HFFc6 (cell line): ENCODE measurements at places on chromosomes 2 and 18.

- DNase-seq, result no peak
These were observed 57.2 kb downstream of the INPP4A start for GRCh38 chr2:98501876-98502275.

DNA sequence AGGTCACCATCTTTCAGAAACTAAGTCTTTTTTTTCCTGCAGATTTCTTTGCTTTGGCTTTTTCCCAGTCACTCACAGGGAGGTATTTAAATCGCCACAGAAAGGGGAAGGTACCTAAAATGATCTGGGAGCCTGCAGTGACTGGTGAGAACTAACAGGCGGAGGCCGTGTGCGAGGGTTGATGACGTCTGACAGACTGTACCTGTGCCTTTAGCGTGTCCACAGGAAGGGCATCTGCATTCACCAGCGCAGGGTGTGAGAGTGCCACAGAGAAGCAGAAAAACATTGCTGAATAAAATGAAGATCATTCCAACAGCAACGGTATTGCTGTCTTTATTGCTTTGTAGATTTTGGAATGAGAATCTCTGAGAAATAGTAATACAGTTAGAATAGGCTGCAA is 5.7 kb downstream of the CTDP1 start:
- DNase-seq, result no peak

GRCh38 chr18:75810516-75810915 is 383.0 kb upstream of the SMIM21 start:
- DNase-seq, result no peak

DNA sequence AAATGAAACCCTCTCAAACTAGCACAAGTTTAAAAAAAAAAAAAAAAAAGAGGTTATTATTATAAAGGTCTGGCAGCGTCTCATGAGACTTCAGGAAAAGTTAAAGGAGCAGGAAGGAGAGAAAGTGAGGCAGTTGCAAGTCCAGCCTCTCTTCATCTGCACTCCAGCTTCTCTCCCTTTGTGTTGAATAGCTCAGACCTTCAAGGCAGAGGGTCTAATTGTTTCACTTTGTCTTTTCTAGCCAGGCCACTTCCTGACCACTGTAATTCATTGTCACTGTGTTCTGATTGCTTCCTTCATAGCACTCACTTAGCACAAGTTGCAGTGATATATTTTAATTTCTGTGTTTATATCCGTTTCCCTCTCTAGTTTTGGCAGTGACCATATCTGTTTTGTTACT is 99.9 kb downstream of the SPATS2L start:
- no peak for DNase-seq

DNA sequence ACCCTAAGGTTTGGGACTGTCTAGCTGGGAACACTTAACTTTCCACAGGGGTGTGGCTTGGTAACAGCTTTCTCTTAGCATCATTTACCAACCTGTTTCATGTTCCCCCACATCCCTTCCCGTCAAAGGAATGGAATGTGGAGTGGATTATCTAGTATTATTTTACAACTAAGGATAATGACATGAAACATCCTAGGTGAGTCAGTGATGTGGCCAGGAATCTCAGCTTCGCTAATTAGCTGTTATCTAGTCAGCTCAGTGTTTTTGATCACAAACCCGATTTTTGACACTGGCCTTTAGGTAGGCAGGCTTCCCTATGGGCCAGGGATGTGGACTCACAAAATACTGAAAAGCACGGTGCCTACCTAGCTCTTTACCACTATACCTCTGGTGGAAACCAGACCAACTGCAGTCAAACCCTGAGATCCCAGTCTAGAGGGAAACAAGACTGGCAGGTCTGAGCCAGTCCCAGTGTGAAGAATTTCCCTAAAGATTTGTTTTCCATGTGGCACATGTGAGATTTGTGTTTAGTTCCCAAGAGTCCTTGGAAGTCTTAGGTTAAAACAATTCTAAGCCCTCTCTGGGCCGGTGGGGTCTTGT is 2.8 kb upstream of the NRP2 start:
- DNase-seq, result no peak

DNA sequence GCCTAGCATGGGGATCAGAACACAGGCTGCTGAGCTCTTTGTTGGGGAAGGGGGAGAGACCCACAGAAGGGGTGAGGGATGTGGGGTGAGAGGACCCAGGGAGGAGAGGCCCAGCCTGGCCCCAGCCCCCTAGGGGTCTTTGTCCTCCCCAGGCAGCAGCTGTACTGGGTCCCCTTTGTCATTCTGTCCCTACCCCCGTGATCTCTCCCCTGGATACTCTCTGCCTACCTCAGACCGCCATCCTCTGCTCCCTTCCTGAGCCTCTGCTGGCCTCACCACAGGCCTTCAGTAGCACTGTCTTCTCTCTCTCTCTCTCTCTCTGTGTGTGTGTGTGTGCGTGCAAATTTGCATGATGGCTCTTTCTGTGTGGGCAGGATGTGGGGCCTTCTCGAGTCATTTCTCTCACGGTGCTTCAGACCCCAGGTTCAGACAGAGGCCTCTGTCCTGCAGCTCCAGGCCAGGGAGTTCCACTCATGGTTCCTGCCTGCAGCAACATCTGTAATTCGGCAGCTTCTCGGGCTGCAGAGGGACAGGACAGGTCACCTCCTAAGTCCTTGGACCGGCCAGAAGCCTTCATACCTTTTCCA is 1.4 kb downstream of the PSD4 start:
- no peak for DNase-seq

DNA sequence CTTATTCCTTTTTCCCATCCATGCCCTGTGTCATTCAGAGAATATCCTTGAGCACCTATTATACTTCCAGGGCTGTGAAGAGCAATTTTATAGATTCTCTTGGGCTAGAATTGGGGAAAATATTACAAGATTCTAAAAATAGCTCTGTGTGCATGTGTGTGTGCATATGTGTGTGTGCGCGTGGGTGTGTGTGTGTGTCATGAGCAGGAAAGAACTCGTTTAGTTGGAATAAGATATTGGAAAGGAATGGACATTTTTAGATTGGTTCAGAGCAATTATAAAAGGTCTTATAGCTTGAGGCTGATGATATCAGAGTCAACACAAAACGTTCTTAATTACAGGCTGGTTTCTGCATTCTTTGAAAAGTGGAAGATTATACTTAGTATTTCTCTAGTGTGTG is 212.1 kb upstream of the COPS8 start:
- DNase-seq, result no peak

DNA sequence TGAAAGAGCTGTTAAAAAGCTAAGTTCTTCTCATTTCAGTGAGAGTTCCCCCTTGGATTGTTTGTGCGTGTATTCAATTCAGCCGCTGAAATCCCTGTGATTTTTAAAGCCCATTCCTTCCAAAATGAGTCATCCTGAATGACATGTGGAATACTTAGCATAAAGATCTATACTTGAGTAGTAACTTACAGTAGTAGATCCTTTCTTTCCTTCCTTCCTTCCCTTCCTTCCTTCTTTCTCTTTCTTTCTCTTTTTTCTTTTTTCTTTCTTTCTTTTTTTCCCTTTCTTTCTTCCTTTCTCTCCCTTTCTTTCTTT is 18.2 kb upstream of the SOX11 start:
- no peak for DNase-seq

DNA sequence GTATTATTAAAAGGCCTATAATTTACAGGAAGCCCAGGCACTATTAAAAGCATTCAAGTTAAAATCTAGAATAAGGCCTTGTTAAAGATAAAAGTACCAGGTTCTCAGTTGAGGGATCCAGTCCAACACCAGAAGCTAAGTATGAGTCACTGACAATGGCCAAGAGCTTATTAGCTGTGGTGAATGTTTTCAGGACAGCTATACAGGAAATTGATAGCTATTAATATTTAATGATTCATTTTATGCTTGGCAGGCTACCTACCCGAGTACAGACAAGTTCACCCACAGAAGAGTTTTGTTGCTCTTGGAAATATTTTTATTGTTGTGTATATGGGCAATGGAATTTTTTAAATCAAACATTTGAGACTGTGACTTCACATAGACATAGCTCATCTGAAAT is 729.6 kb upstream of the ZNF804A start:
- no peak for DNase-seq

DNA sequence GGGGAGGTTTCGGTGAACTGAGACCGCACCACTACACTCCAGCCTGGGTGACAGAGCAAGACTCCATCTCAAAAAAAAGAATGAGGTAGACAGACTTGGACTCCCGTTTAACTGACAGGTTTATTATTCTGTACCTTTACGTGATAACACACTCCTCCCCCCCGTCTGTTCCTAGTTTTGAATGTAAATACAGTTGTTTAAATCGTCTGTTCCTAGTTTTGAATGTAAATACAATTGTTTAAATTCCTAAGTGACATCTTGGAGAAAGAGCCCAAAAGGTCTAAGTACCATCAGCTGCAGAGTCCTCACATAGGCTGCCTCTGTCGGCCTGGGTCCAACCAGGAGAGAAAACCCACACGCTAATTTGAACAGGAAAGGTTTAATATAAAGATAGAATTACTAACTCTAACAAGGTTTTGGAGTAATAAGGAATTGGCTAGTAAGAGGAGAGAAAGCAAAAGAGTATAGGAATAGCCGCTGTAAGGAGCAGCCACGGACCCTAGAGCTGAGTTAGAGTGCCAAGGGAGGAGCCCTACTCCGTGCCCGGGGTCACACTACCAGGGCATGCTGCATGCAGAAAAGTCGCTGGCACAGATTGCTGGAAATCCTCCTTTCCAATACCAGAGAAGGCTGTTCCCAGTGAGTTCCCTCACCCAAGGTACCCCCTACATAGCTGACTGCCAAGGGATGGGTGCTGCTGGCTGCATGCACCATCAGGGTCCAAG is 83.5 kb upstream of the RANBP2 start:
- DNase-seq, result no peak

GRCh38 chr2:195434346-195434745 is 222.7 kb upstream of the SLC39A10 start:
- DNase-seq, result no peak

DNA sequence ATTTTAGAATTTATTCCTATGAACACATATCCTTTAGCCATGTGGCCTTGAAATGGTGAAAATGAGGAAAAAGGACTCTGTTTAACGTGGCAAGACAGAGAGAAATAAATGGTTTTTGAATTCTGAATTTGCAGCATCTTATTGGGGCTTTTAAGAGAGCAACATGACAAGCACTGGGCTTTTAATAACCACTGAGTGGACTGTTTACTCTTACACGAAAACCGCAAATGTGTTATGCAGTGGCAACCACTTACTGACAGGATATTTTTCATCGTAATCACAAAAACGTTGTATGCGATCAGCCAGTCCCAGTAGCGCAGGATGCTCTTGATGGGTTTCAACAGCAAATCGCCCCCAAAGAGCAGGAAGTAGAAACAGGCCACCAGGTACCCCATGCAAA is 226.6 kb downstream of the NAPG start:
- DNase-seq, result no peak

DNA sequence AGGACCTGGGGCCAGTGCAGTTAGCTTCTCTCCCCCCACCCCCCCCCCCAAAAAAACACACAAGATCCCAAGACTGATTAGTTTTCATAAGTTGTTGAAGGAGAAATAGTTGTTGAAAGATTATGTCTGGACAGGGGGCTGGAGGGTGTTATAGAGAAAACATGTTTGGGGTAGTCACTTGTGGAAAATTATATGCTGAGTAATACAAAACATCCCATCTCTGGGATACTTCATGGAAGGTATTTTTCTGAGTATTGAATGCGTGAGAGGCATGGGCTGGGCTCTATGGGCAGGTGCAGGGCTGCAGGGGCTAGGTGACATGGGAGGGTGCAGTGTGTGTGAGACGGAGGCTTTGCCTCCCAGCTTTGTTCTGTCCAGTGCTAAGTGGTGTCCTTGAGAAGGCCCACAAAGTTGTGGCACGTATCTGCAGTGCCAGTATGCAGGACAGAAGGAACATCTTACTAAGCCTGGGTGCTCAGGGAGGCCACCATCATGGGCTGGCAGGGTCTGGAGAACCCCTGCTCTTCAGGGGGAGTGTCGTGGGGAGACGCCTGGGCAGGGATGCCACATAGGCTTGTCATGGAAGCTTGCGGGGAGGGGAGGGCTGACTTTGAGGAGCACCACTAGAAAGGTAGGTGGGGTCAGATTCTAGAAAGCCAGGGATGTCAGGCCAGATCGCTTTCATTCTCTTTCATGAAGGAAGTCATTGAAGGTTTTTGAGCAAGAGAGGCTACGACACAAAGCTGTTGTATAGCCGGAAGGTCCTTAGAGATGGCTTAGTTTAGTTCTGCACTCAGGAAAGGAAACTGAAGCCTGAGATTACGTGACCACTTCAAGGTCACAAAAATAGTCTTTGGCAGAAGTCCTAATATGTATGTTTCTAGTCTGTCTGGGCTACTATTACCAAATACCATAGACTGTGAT is 232.0 kb downstream of the LDLRAD4 start:
- no peak for DNase-seq

DNA sequence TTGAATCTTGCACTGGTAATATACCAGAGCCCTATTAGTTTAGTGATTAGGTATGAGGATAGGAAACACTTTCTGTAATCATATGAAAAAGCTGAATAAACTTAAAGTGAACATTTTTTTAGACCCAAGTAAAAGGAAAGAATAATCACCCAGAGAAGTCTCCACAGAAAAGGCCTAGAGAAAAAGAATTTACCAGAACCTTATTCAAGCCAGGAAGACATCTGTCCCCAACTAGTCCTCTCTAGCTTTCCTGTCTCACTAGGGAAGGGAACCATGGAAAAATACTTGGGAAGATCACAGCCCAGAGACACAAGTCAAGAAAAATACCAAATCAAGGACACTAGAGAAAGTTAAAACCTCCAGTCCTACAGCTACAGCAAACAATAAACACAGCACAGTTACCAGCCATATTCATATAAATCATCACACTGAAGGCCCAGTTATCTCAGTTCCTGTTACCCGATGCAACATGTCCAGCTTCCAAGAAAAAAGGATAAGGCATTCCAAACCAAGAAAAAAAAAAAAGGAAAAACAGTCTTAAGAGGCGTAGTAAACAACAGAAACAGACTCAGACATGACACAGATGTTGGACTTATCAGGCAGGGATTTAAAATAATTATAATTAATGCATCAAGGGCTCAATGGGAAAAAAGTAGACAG is 461.5 kb downstream of the IRS1 start:
- DNase-seq, result no peak

GRCh38 chr2:38109732-38110181 is 33.8 kb upstream of the CYP1B1 start:
- DNase-seq, result no peak

- DNase-seq, result no peak
These were observed 22.5 kb upstream of the REL start for GRCh38 chr2:60858897-60859311.

GRCh38 chr2:227147023-227147422 is 17.0 kb downstream of the COL4A4 start:
- peak; percentile 1 for DNase-seq

DNA sequence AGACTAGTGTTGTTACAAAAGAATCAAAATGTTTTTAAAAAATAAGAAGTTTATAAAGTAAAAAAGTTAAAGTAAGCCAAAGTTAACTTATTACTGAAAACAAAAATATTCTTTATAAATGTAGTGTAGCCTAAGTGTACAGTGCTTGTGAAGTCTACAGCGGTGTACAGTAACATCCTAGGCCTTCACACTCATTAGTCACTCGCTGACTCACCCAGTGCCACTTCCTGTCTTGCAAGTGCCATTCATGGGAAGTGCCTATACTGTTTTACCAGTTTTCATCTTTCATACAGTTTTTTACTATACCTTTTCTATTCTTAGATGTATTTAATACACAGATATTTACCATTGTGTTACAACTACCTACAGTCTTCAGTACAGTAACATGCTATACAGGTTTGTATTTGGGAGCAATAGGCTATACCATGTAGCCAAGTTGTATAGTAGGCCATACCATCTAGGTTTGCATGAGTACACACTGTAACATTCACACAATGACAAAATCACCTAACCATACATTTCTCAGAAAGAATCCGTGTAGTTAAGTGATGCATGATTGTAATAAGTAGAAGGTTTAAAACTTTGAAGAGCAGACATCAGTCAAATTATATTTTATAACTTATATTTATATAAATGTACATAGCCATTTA is 13.4 kb downstream of the SERPINB7 start:
- peak; percentile 91 for DNase-seq
